Stimulated activated CD8-positive, alpha-beta memory T cell treated with anti-CD3 and anti-CD28 coated beads, Interleukin-12 subunit alpha, Interleukin-12 subunit beta, amount 100 ng/mL, for 1 hour (primary cell): ENCODE measurements at places on chromosomes 12 and 14.

GRCh38 chr14:105445901-105446845, 26.5 kb downstream of the MTA1 start:
- no peak for DNase-seq

GRCh38 chr12:122646517-122647217, 56.5 kb downstream of the HCAR2 start:
- DNase-seq: peak; percentile 13

- no peak for DNase-seq
These were observed 5.7 kb downstream of the PRKAB1 start for GRCh38 chr12:119673634-119674033.

DNA sequence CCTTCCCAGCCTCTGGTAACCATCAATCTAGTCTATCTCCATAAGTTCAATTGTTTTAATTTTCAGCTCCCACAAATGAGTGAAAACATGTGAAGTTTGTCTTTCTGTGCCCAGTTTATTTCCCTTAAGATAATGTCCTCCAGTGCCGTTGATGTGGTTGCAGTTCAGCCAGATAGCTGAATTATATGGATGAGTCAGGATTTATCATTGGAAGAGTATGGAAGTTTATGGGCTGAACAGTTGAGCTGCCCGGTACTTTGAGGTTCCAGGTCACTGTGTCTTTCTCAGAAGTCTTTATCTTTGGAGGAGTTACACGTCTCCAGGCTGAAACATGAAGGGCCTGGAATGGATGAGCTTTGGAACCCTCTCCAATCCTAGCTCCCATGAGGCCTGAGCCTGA, 120.1 kb downstream of the ASCL4 start:
- DNase-seq: no peak

DNA sequence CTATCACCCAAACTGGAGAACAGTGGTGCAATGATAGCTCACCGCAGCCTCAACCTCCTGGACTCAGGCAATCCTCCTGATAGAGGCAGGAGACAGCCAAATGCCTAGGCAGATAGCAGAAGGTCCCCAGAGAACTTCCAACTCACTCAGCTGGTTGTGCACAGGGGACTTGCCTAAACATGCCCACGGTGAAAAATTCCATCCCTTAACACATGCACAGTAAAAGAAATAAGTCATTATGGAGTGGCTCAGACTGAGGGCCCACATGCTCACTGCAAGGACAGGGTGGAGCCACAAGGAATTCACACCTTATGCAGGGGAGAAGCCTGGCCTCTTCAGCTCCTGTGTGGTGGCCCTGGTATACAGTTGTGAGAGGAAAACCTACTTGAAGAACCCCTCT, 525.8 kb upstream of the ATP2B1 start:
- DNase-seq: no peak

- no peak for DNase-seq
These were observed 5.3 kb upstream of the FOXN3 start for GRCh38 chr14:89422181-89422951.

- DNase-seq: no peak
These were observed 11.5 kb downstream of the GTF2A1 start for GRCh38 chr14:81209167-81209836.

- DNase-seq: no peak
These were observed 213.0 kb downstream of the ADGRD1 start for GRCh38 chr12:131166717-131167116.

- DNase-seq: no peak
These were observed 466.9 kb upstream of the RGS6 start for GRCh38 chr14:71465316-71465715.

DNA sequence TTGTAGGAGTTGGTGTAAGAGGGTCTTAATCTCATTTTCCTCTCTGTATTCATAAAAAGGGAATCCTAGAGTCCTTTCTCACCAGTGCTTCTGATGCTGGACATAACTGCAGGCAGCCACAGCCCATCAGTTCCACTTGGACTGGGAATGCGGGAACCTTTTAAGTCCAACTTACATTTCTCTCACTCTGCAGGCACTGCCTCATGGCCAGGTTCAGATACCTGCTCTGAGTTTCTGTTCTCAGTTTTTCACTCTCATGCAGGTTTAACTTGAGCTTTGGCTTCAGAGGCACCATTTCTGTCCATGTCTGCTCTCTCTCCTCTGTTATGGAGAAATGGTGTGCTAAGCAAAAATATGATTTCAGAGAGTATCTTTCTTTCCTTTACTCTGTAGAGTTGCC, 4.2 kb downstream of the ACVR1B start:
- DNase-seq: no peak

DNA sequence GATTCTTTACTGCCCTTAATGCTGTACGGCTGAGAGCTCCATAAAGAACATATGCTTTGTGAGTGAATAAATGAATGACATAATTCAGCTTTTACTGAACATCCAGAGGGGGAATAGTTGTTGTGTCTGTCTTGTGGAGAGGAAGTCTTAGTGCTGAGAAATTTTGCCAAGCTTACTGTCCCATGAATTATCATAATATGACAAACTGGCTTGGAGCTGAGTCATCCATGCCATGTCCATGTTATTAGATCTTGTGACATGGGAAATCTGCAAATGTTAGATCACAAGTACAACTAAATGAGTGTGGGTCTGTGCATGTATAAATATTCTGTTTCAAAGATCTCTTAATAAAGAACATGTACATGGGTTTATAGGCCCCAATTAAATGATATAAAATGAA, 350.4 kb downstream of the BMP4 start:
- DNase-seq: no peak

- DNase-seq: no peak
These were observed 132.5 kb downstream of the KTN1 start for GRCh38 chr14:55712491-55712890.

DNA sequence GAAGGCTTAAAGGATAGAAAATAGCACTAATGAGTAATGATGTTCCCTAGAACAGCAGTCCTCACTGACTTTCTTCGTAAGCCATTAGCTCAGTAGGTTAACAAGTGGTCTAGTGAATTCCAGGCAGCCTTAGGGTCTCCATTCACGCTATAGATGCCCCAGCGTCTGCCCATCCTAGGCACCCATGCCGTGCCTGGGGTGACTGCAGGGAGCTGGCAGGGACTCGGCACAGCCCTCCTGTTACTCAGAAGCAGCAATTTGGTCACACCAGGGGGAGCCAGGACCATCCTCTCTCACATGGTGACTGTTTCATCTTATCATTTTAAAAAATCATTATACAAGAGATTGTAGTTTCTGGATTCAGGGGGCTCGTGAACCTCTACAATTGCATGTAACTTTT, 66.0 kb upstream of the TRAF3 start:
- DNase-seq: no peak

DNA sequence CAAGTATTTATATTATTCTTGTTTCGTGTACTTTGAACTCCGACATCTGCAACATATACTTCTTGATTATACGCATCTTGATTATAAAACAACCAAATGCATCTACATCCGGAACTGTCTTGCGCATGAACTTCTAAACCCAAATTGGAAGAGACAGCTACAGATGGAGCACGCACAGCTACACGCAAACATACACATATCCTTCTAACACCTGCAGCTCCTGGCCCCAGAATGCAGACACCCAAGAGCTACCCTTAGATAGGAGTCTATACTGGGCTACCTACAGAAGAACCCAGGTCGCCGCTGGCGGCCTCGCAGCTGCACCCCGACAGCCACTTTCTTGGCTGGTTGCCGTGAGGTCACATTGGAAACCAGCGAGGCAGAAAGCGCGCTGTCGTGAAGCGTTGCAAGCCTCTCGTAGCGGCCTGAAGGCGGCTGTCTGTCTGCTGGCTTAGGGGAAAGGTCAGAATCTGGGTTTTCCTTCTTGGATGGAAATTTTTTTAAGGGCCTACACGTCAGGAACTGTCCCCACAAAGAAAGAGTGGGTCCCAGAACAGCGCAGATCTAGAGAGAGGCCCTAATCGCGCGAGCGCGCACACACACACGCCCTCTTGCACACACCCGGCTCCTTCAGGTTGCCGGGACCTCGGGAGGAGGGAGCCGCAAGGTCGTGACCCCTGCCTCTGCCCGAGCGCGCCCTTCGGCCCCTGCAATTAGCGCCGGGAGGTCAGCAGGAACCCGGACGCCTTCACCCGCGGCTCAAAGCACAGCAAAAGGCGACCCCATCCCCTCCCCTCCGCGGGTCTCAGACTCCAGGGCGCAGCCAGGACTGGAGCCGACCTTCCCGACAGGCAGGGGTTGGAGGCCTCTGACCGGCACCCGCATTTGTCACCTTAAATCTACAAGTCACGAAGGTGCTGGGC, 17.0 kb downstream of the TBX3 start:
- DNase-seq: no peak

- no peak for DNase-seq
These were observed 360.9 kb upstream of the NAV3 start for GRCh38 chr12:77469578-77470333.
